ENCODE measurements at places on chromosomes 16 and 17.

DNA sequence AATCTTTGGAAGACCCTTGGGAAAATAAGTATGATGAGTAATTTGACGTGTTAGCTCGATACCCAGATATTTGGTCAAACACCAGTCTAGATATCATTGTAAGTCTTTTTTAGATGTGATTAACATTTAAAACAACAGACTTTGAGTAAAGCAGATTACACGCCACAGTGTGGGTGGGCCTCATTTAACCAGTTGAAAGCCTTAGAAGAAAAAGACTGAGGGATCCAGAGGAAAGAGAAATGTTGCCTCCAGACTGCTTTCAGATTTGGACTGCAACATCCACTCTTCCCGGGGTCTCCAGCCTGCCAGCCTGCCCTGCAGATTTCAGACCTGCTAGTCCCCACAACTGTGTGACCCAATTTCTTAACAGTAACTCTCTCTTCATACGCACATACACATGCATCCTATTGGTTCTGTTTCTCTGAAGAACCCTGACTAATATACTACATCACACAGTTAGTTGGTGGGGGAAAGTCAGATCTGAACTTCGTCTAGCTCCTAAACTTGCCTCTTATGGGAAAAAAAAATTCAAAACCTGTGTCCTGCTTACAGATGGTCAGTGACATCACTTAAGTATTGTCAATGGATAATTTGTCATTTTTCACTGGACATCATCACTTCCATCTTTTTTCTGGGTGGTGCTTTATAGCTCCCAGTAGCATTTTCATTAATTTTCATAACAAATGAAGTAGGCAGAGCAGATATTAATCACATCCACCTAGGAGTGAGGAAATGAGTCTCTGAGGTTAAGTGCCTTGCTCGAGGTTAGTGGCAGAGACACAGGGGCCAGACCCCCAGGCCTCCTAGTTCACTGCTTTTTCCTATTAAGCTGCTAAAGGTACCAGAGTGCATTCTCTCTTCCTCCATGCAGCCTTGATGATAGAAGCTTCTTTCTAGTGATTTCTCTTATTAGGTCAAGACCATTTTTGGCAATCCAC, 107.7 kb upstream of the TOB1 start:
- no peak for DNase-seq

DNA sequence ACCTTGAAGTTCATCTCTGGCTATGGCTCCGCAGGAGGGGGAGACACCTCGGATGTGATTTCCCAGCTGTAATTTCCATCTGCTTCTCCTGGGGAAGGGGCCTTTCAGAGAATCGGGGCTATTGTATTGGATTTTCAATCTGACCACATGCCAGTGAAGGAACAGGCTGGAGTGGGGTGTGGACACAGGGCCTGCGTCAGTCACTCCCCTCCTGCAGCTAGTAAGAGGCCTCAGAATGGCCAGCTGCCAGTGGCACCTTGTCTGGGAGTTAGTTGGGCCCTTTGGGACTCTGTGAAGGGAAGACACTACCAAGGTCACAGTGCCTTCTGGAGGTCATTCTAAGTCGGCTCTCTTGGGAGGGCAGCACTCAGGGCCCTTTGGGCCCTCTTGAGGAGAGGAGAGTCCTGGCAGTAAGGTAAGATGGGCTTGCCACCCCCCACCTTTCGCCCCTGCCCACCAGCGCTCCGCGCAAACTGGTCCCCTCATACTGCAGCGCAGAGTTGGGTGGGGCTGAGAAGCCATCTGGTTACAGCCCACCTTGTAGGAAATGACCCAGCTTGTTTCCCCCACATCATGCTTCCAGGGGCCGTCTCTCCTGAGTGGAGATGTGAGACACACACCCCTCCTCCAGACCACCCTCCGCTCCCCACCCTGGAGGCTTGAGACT, 5.4 kb downstream of the NXPH3 start:
- no peak for DNase-seq

DNA sequence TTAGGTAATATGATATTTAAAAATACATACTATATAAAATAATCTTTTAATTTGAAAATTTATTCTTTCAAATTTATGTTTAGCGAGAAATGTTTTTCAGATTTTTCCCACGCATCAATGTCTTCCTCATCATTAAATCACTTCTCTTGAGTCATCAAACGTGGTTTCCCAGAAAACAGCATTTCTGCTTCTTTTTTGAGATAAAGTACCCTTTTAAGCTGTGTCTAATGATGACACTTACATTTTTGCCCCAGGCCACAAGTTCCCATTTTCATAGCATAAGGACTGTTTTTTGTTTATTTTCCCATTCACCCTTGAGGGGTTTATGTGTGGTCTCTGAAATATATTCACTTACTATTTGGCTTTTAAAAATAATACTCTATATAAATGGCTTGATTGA, 139.0 kb upstream of the HS3ST3A1 start:
- DNase-seq: no peak

DNA sequence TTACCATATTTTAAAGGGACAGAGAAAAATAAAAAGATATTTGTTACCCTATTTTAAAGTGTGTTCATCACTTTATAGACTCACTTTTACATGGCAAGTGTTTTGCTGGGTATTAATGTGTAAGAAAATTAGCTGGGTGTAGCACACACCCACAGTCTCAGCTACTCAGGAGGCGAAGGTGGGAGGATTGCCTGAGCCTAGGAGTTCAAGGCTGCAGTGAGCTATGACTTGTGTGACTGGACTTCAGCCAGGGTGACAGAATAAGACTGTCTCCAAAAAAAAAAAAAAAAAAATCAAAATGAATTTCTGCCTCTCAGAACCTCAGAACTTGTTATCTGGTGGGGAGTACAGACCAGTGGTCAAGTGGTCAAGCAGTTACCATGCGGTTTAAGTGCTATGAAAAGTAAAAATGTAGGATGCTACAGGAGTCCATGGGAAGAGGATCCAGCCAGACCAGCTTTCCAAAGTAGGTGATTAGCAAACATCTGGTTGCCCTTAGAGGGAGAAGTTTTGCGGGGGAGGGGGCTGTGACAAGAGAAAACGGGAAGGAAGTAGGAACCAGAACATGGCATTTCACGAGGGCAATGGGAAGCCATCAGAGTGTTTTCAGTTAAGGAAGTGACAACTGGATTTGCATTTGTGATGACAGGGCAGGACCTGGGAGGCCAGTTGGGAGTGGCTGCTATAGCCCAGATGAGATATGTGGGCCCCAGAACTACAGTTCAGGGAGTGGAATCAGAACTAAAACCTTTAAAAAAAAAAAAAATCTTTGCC, 13.9 kb downstream of the CNEP1R1 start:
- no peak for DNase-seq

DNA sequence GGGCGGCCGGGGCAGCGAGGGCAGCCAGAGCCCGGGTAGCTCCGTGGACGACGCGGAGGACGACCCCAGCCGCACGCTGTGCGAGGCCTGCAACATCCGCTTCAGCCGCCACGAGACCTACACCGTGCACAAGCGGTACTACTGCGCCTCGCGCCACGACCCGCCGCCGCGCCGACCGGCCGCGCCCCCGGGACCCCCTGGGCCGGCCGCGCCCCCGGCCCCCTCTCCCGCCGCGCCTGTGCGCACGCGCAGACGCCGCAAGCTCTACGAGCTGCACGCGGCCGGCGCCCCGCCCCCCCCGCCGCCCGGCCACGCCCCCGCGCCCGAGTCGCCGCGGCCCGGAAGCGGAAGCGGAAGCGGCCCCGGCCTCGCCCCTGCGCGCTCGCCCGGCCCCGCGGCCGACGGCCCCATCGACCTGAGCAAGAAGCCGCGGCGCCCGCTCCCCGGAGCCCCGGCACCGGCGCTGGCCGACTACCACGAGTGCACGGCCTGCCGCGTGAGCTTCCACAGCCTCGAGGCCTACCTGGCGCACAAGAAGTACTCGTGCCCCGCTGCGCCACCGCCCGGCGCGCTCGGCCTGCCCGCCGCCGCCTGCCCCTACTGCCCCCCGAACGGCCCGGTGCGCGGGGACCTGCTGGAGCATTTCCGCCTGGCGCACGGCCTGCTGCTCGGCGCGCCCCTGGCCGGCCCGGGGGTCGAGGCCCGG, 36.1 kb upstream of the ZC3H18 start:
- no peak for DNase-seq

DNA sequence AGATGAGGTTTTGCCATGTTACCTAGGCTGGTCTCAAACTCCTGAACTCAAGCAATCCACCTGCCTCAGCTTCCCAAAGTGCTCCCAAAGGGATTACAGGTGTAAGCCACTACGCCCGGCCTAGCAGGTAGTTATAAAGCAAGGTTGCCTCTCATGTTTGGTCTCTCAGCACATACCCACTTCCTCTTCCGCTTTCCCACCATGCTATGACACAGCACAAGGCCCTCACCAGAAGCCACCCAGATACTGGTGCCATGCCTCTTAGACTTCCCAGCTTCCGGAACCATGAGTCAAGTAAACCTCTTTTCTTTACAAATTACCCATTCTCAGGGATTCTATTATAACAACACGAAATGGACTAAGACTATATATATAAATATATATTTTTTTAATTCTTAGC, 143.6 kb downstream of the COPRS start:
- no peak for DNase-seq

DNA sequence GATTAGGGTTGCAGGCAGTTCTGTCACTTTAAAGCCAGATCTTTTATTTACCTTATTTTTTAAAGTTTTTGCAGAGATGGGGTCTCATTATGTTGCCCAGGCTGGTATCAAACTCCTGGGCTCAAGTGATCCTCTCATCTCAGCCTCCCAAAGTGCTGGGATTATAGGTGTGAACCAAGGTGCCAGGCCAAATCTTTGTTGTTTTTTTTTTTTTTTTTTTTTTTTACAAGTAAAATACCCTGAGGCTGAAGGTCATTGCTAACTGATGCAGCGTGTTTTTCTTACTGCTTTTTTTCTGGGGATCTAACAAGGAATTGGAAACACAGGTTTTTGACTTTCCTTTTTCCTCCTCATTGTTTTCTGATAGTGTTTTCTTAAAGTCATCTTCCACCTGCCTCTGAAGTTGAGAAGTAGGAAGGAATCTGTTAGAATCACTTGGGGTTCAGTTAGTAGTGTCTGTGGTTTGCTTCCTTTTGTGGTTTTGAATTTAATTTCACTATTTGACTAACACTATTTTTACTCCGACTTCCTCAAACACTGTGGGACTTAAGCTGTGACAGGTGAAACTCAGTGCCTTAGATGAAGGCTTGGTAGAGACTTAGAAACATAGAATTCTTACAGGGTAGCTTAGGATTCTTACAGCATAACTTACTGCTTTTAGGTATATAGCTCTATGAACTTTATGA, 22.2 kb downstream of the CLTC start:
- no peak for DNase-seq

GRCh38 chr16:4245077-4245791, 3.4 kb upstream of the SRL start:
- no peak for DNase-seq

DNA sequence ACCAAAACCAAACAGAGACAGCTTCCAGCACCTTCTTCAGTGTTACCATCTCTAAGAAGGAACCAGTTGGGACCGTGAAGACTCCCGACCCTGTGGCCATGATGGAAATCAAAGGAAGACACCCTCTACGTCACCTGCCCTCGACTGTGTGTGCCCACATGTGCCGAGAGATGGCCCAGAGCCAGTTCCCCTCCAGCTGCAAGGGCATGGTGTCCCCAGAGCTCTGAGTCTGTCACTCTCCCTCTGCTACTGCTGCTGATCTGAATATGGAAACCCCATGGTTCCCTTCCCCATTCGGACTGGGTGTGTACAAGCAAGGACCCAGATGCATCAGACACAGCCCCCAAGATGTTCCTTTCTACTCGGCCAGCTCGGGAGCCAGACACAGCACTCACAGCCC, 76.4 kb downstream of the SOCS1 start:
- no peak for DNase-seq

DNA sequence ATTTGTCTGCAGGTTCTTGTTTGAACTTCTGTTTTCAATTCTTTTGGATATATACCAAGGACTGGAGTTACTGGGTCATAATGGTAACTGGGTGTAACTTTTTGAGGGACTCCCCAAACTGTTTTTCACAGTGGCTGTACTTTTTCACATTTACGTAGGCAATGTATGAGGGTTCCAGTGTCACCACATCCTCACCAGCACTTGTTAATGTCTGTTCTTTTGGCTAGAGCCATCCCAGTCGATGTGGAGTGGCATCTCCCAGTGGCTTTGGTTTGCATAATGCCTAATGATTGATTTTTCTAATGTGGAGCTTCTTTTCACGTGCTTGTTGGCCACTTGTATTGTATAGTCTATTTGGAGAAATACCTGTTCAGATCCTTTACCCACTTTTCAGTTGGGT, 59.3 kb downstream of the SPECC1 start:
- no peak for DNase-seq

GRCh38 chr17:63040816-63041215, 74.8 kb downstream of the TANC2 start:
- no peak for DNase-seq

DNA sequence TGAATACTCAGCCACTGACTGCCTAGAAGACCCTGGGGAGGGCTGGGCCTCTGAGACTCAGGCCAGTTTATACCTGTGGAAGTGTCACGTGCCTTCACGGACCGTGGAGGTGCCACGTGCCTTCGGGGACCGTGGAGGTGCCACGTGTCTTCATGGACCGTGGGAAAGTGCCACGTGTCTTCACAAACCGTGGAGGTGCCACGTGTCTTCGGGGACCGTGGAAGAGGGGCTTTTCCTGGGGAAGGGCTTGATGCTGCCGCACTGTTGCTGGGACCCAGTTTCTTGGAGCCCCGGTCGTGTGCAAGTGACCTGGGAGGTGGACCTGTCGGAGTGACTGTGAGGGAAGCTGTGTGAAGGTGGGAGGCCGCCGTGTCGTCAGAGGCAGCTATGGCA, 166.2 kb downstream of the BANP start:
- DNase-seq: no peak

GRCh38 chr16:68408428-68408827, 39.9 kb downstream of the SMPD3 start:
- no peak for DNase-seq

DNA sequence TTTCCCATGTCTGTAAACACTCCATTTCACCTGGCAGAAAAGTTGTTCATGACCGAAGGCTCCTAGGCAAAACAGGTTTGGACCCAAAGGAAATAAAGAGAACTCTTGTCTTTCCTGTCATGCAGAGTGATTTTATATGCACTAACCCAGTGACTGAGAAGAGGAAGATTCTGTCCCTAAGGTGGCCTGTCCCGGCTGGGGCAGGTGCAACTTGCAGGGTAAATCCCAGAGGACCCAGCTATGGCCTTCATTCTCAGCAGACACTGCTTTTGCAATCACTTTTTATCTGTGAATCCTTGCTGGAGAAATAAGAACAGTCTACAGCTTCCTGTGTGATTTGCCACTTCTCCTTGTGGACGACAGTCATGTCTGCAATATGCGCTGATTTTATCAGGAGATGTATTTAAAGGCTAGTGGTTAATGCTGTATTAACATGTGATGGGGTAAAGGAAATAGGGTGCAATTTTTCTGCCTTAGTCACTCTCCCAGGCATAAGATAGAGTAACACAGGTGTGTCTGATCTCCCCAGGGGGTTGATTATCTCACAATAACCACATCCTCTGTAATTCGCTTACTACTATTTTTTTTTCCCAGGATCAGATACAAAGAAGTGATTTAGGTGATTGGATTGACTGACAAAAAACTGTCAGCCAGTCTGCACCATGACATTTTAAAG, 696.8 kb upstream of the SOX9 start:
- no peak for DNase-seq

DNA sequence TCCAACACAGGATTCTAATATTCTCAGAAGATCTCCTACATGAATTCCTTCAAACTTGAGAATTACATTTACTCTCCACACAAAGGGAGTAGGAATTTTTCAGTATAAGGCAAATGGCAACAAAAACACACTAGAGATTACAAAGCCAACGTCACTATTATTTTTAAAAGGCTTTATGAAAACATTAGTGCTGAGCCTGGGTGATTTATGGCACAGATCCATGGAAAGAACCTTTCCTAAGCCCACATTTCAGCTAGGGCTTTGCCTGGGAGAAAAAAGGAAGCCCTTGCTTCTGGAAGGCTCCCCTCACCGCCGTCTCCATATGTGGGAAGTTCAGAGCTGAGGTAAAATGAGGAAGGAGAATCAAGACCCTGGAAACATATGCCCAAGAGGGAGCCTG, 499.4 kb upstream of the HSBP1 start:
- no peak for DNase-seq

All from cortex of kidney (tissue), 1 donor.